Spleen (tissue), 13 donors: ENCODE measurements at places on chromosomes 13 and 19. TPM values are rescaled to one million over a fixed set of nuclear protein-coding genes. Genes with fewer than 3 reads are reported as not detected.

DNA sequence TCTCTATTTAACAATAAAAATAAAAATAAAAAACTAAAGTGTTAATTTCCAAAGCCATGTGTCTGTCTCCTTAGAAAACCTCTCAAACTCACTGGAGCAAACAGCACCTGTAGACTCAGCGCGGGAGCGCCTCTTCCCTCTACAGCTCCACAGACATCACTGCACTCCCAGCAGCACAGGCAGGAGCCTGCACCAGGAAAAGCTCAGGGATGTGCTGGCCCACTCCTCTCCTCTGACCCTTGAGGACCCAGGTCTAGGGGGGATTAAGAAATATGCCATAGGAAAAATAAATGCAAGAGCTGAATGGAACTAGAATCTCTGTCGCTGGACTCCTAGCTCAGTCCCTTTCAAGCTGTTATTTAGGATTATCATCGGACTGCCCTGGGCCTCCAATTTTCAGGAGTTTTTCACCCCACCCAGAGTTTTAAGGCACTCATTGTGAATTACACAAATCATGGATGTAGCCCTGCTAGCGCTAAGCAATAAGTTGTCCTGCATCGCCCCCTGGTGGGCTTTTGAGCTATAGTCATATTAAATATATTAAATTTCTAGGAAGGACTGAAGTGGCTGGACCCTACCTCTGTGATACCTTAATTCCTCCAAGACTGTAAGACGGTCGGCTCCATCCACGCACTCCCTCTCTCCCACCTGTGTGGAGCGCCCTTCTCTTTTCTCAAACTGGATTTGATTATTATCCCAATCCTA lies 333.9 kb downstream of the UQCRFS1 start:
- no peak for DNase-seq

DNA sequence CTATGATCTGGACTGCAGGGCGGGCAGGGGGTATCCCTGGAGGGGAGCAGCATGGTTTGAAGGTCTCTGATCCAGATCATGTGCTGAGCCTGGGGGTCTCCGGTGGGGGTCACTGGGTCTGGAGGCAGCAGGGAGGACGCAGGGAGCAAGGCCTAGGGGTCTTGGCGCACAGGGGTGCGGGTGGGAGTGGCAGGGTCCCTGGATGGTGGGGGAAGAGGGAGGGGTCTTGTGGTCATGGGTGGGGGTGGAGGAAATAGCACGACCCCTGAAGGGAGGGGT lies 1.9 kb downstream of the BTBD2 start:
- no peak for DNase-seq

DNA sequence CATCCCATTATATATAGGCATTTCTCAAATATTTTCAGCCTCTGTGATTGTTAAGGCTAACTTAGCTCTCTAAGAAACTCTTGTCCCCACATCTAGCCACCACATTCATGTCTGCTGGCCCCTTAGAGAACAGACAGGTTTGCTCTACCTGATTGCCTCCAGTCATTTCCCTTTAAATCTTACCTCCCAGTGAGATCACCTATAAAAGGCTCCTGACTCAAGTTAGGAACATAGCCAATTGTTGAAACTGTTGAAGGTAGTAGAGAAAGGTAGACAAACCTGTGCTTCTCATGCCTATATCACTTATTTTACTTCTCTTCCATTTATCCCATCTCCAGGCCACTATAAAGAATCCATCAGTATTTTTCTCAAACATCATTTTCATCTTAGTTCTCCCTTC lies 771.4 kb downstream of the DIAPH3 start:
- DNase-seq, result no peak

Gene PRR12
- 34.6 TPM for total RNA-seq

Gene SIGLEC7
- total RNA-seq, result 31.4 TPM

GRCh38 chr13:51928231-51928630 lies 66.5 kb downstream of the CCDC70 start:
- DNase-seq, result no peak

- DNase-seq, result no peak
Measured at GRCh38 chr13:33958964-33959363, 141.0 kb downstream of the RFC3 start.

DNA sequence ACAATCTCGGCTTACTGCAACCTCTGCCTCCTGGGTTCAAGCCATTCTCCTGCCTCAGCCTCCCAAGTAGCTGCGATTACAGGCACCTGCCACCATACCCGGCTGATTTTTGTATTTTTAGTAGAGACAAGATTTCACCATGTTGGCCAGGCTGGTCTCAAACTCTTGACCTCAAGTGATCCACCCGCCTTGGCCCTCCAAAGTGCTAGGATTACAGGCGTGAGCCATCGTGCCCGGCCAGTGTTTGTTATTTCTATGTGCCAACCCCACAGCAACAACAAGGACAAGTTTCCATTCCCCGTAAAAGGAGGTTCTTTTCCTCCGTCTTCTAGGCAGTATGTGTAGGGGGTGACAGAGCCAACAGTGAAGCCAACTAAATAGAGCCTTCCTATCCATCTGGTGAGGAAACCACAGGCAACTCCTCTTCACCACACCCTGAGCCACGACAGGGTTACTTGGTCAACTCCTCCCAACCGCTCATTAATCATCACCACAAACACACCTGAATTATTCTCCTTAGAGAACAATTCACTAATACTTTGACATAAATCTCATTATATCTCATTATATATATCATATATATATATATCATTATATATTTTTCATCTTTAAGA lies 25.5 kb downstream of the FOXO1 start:
- no peak for DNase-seq

Gene CBARP
- 0.12 TPM for total RNA-seq

DNA sequence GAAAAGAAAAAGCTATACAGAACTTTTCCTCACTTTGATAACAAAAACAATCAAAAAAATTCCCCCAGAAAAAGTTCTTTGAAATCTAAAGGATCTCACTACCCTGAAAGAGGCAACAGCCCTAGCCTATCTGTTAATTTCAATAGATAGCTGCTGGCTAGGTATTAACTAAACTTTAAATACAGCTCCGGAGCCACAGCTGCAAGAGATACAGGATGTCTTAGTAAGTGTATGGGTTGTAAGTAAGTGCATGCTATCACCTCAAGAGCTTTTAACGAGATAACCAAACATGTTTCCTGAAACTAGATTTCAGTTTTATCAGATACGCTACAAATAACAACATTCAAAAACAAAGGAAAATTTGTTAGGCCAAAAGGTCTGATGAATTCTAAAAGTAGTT lies 148.4 kb downstream of the KLF12 start:
- DNase-seq, result no peak

Gene TMEM86B
- 7.7 TPM for total RNA-seq

- DNase-seq, result no peak
Measured at GRCh38 chr13:73521290-73521624, 462.5 kb downstream of the KLF5 start.

Gene SLC17A7
- total RNA-seq, result not detected

GRCh38 chr19:33904681-33905080 lies 108.0 kb downstream of the KCTD15 start:
- no peak for DNase-seq

Gene TTYH1
- 2.2 TPM for total RNA-seq

Gene LILRA1
- 65.0 TPM for total RNA-seq

Gene PRR19
- total RNA-seq, result 0.49 TPM

Gene HS6ST3
- not detected for total RNA-seq

- peak; percentile 99 for DNase-seq
Measured at GRCh38 chr19:55654868-55655647, at the start of gene U2AF2. TSS of gene U2AF2 (plus strand) at chr19:55655035. CDS start at chr19:55655105, 70 bp downstream.

DNA sequence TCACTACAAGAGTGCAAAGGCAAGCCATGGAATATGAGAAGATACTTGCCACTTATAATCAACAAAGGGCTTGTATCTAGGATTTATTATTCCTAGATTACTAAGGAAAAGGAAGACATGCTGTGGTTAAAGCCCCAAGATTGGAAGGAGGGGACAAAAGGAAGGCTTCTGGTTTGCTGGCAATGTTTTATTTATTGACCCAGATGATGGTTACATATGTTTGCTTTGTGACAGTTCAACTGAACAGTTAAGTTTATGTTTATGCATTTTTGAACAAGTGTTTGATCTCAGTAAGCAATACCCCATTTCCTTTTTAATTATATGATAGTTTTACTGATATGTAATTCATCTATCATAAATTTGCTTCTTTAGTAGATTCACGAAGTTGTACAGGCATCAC lies 40.3 kb downstream of the CDADC1 start:
- DNase-seq, result no peak

Gene RAB3A
- 1.4 TPM for total RNA-seq

DNA sequence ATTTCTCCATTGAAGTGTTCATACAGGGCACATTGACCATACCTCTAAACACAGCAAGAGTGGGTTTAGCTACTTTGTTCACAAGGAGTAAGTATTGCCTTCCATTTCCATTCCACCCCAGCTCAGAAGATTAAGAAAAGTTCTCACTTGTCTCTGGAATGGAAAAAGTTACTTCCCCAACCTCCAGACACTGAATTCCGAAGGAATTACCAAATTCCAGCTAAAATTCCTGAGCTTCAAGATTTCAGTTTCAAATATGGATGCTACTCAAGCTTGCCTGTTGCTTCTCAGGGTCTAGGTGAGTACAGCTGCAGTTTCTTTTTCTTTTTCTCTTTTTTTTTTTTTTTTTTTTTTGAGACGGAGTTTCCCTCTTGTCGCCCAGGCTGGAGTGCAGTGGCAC lies 33.6 kb downstream of the TEX26 start:
- DNase-seq, result no peak

GRCh38 chr19:1270213-1270853 lies 1.2 kb downstream of the CIRBP start:
- peak; percentile 80 for DNase-seq

- DNase-seq, result no peak
Measured at GRCh38 chr13:36848199-36848982, 29.4 kb downstream of the RFXAP start.

Gene CEACAM21
- 18.4 TPM for total RNA-seq

DNA sequence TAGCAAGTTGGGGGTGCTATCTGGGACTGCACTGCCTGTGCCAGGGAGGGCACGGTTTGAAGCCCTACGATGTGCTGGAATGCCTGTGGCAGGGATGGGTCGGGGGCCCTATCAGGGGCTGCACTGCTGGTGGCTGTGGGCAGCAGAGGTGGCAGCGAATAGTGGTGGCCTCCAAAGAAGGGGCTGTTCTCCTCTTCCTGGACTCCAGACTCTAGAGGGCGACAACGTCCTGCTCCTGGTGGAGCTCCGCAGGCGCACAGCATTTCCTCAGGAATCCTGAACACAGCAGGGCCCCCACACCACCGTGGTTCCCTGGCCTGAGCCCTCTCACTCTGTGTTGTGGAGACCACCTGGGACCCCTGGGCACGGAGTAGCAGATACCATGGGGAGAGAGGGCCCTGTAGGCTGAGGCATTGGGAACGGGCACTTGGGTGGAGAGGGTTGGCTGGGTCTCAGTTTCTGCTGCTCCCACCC lies 145.6 kb downstream of the TNFRSF19 start:
- no peak for DNase-seq

DNA sequence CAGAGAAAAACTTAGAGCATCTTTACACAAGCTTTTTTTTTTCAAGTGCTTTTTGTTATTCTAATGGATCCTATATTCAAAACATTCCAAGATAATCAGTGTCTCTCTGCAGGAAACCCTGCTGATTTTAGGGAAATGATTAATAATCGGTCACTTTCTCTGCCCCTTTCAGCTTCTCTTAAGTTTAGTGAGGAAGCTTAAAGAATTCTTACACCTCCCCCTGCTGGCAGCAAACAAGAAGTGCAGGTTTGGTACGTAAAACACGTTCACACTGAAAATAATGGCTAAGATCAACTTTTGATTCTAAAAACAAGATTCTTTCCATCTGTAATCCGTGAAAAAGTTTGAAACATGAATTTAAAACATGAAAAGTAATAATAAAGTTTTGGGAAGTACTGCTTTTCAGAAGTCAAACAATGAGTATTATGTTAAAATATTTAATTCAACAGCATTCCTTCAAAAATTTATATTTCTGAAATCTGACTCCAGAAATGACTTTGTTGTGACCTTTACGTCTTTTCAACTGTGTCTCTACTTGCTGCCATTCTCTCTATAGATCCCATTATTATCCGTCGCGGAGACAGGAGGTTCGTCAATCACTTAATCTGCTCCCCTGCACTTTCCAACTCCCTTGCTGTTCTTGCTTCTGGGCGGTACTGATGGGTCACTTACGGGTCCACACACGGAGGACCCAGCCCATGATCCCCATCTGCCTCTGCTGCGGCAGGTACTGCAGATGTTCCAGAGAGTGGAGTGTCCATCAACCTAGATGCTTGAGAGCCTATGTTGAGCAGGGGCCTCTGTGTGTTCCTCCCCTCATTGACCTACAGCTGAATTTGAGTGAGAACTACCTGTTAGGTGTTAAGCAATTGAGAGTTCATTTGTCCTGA lies 203.1 kb upstream of the EDNRB start:
- no peak for DNase-seq

DNA sequence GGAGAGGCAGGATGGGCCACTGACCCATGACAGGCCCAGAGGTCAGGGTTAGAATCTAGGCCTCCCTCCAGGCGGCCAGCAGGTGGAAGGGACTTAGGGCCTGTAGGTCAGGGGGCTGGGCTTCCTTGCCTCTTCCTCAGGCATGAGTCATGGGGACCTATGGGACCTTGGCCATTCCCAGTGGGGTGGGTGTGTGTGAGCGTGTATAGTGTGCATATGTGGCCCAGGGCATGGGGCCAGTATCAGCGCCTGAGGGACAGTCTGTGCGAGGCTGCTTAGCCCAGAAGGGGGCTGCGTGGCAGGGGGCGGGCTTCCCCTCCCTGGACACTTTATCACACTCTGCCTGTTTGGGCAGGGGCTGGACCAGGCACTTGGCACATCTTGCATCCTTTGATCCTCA lies 13.3 kb downstream of the KCTD15 start:
- DNase-seq, result peak; percentile 68

DNA sequence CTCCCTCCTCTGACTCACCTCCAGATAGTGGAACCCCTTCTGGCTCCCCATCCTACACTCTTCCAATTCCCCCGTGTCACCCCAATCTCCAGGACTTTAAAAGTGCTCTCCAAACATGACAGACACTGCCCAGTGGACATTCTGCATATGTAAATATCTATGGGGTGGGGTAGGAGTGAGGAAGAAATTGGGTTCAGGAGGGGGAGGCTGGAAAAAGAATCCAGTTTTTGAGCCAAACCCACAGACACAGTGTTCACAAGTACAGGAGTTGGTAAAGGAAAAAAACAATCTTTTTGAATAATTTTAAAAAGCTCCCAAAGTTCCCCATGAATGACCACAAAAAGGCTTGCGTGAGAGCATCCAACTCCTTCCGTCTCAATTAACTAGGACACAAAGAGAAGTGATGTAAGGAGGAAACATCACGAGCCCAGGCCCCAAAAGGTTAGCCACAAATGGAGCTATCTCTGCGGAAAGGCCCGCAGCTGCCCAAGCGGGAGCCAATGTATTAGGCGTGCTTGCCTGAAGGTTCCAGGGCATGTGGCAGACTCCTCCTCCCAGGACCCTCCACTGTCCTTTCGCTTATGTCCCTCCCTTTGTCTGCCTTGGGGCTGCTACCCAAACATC lies 18.0 kb downstream of the ZC3H4 start:
- no peak for DNase-seq

DNA sequence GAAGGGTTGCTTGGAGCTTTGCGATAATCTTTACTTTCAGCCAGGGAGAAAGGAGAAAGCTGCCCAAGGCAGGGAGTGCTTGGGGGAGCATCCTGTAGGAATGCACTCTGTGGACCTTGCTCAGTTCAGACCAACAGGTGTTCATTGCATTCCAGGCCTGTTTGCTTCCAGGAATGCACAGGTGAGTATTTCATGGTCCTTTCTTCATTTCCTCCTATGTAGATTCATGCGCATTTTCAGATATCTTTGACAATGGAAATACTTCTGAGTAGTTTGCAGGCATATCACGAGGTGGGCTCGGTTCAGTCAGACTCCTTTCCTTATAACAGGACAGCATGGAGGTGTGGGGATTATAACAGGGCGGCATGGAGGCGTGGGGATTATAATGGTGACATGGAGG lies 254.8 kb downstream of the FGF9 start:
- no peak for DNase-seq
